ENCODE measurements at places on chromosomes 16 and 17.

DNA sequence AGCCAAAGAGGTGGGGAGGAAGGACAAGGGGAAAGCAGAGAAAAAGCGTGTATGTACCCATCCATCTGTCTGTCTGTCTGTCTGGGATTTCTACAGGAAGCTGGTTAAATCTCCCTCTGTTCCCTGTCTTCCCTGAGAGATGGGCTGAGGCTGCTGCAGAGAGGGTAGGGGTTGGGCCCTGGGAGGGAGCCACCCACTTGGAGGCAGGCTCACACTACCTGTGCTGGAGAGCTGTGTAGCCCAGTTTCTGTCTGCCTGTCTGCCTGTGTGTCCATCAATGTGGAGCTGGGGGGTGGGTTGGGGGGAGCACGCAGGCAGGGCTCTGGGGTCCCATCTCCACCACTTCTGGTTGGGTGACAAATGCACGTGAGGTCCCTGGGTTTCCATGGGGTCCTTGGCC is 18.6 kb upstream of the C17orf113 start:
- DNase-seq = no peak

GRCh38 chr17:80938556-80938955 is 53.1 kb upstream of the CHMP6 start:
- DNase-seq = peak; percentile 36

DNA sequence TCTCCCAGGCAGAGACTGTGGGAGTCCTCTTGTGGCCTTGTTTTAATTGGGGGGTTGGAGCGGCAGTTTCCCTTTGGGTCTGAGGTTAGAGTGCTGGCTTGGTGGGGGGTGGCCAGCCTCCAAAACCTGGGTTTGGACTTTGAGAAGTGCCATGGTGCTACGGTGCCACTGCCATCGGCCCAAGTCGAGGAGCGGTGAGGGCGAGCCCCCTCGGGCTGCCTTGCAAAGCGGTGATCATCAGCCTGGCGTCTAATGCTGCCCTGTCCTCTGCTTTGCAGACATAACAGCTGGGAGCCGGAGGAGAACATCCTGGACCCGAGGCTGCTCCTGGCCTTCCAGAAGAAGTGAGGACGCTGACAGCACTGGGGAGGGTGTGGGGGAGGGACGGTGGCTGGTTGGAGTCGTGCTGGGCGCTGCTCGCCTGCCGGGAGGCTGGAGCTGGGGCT is 1.2 kb downstream of the CBX2 start:
- no peak for DNase-seq

DNA sequence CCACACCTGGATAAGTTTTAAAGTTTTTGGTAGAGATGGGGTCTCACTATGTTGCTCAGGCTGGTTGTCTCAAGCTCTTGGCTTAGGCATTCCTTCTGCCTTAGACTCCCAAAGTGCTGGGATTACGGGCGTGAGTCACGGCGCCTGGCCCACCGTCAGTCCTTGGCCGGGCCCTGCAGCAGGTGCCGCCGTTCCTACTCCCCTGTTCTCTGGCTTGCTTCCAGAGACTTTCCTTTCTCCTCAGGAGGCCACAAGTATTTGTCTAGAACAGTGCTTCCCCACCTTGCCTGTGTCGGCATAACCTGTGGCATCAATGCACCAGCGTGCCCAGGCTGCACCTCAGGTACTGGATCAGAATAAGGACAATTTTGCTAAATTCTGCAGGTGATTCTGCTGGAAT is 3.0 kb upstream of the MGAT5B start:
- DNase-seq = no peak

DNA sequence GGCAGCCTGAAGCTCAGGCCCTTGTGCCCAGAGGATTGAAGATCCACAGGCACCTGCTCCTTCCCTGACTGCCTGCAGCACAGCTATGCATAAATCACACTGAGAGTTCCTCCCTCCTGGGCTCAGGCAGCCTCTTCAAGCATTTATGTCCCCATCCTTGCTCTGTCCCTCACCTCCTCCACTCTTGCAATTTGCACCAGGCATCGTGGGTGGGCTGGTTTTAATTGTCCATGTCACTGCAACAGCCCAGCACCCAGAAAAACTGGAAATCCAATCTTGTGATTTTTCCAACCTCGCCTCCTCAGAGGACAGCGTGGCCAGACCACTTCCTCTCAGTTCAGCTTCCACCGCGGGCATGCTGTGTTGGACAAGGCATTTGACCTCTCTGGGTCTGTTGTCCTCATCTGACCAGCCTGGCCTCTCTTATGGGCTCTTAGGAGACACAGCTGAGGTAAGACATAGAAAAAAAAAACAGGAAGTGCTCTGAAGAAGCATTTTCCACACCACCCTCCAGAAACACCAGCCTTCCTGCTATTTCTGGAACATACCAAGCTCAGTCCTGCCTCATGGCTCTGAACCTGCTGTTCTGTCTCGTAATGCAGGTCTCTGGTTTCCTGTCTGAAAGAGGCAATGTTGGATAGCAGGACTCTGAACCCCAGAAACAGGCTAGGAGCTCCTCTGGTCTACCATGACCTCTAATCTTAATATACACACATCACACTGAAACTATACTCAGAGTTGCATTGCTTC is 8.3 kb downstream of the TMEM114 start:
- no peak for DNase-seq

- no peak for DNase-seq
These were observed 118.1 kb upstream of the CACNG3 start for GRCh38 chr16:24138024-24138423.

- DNase-seq = no peak
These were observed 2.5 kb downstream of the RPAIN start for GRCh38 chr17:5422505-5422904.

DNA sequence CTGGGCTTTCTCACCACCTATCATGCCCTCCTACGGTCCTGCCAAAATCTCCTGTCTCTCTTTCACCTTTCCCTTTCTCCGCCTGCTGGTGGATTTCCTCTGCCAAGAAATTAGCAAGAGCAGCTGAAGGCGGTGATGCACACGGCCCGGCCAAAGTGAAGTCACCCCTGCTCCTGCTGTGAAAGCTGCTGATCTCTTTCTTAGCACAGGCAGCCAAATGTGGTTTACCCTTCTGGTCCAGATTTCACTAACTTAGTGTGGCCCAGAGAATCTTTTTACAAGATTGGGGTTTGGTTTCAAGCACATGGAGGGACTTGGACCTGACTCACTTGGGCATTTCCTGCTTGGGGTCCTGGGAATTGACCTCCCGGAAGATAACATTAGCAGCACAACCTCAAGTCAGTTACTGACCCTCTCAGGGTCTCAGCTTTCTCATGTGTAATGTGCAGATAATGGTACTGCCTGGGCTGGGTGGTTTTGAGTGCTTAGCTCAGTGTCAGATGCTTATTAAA is 155.7 kb downstream of the SOCS1 start:
- DNase-seq = peak; percentile 88

DNA sequence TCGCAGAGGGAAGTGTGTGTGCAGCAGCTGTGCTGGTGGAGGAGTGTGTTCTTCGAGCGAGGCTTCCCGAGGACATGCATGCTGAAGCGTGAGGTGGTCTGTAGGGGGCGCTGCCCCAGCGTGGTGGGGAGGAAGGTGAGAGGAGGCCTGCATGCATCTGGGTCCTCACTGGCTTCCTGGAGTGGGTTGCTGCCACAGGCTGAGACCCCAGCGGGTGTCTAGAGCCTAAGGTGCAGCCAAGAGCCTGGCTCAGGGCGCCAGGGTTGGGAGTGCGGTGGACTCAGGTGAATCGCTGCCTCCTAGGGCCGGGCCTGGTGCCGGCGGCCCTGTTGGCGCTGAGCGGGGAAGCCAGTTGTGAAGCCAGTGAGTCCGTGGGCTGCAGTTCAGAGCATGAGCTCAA is 7.5 kb upstream of the HSD3B7 start:
- DNase-seq = peak; percentile 61

- DNase-seq = no peak
These were observed at the start of gene STAC2 for GRCh38 chr17:39225308-39225958. Gene STAC2, minus strand, starts transcription at chr17:39225945. Its CDS starts 443 bp downstream, at chr17:39225502.

GRCh38 chr17:1590747-1591473 is 28.3 kb upstream of the PITPNA start:
- no peak for DNase-seq

- no peak for DNase-seq
These were observed 387.3 kb downstream of the MAF start for GRCh38 chr16:79213214-79213613.

- DNase-seq = no peak
These were observed 3.5 kb downstream of the C17orf100 start for GRCh38 chr17:6654841-6655731.

DNA sequence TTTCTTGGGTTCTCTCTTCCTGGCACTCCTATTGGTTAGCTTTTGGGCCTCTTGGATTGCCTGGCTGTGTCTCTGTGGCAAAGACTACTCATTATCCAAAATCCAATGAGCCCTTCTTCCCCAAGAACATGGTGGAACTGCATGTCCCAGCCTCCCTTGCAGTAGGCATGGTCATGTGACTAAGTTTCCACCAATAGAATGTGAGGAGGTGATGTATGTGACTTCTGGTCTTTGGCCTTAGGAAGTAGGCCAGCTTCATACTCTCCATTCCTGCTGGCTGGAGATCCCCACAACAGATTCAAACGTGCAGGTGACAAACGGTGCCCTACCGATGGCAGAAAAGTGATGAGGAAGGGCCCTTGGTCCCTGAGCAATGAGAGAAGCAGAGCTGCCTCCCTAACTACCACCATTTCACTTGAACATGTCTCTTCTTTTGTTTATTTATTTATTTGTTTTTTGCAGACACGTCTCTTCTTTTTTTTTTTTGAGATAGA is 17.3 kb upstream of the SPN start:
- no peak for DNase-seq

GRCh38 chr17:57109393-57110151 is 24.5 kb downstream of the AKAP1 start:
- DNase-seq = no peak
